Epithelial cell of prostate (primary cell): ENCODE measurements at places on chromosomes 13 and 19.

GRCh38 chr13:27933118-27933517 lies 13.3 kb downstream of the PDX1 start:
- DNase-seq, result no peak

- no peak for DNase-seq
These were observed 33.8 kb downstream of the MIPEP start for GRCh38 chr13:23855360-23855759.

DNA sequence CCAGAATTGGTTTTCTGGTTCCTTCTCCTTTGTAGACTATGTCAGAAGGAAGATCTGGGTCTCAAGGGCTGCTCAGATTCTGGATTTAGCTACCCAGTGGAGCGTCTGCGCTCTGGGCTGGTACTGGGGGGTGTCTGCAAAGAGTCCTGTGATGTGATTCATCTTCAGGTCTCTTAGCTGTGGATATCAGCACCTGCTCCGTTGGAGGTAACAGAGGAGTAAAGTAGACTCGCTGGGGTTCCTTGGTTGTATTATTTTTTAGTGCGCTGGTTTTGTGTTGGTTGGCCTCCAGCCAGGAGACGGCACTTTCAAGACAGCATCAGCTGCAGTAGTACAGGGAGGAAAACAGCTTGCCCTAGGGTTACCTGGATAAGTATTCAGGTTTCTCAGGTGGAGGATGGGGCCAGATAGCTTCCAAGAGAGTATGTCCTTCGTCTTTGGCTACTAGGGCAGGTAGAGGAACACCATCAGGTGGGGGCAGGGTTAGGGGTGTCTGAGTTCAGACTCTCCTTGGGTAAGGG lies 10.4 kb upstream of the KLK15 start:
- no peak for DNase-seq

DNA sequence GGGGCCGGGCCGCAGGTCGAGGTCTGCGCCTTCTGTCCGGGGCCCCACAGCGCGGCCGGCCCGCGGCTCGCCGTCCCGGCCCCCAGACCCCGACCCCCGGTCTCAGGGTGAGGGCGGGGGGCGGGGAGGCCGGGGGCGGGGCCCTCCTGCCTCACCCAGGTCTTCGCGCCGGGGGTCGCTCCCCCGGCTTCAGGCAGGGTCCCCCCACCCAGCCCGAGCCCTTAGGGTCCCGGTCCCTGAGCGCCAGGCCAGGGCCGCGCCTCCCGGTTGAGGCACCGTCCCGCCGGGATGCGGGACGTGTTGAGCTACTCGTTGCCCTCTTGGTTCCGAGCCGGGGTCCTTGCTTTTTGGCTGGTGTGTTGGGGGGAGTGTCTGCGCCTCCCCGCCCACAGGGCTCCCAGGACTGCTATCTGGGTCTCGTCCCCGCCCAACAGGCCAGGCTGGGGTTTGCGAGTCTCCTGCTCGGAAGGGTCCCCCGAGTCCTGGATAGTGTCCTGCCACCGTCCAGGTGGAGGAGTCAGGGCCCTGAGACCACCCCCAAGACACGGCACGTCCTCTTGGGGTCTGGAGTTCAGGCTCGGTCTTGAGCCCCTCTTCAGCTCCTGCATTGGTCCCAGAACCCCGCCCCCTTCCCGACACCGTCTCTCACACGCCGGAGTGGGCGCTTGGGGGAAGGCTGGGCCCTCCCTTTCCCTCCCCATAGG lies 452 bp downstream of the PIAS4 start:
- DNase-seq, result no peak
